ENCODE measurements at places on chromosomes 6 and 20.

- peak; percentile 19 for DNase-seq
Observed at GRCh38 chr20:8305449-8305978, 173.4 kb downstream of the PLCB1 start.

GRCh38 chr6:168261234-168261633 lies 58.3 kb downstream of the DACT2 start:
- DNase-seq, result no peak

- DNase-seq, result no peak
Observed at GRCh38 chr6:16320533-16321340, 82.3 kb downstream of the GMPR start.

GRCh38 chr6:130466052-130466747 lies 100.4 kb downstream of the TMEM200A start:
- no peak for DNase-seq

GRCh38 chr20:51560550-51561307 lies 18.2 kb upstream of the NFATC2 start:
- DNase-seq, result no peak

GRCh38 chr6:120960761-120961160 lies 373.5 kb downstream of the TBC1D32 start:
- no peak for DNase-seq

GRCh38 chr20:20744170-20744725 lies 31.8 kb upstream of the RALGAPA2 start:
- DNase-seq, result peak; percentile 81

Measured in NCI-H1092 (cell line).